ENCODE measurements at places on chromosomes 11 and 22. TPM values are rescaled to one million over a fixed set of nuclear protein-coding genes. Genes with fewer than 3 reads are reported as not detected.

The PSMC3 gene
- total RNA-seq = 239 TPM

DNA sequence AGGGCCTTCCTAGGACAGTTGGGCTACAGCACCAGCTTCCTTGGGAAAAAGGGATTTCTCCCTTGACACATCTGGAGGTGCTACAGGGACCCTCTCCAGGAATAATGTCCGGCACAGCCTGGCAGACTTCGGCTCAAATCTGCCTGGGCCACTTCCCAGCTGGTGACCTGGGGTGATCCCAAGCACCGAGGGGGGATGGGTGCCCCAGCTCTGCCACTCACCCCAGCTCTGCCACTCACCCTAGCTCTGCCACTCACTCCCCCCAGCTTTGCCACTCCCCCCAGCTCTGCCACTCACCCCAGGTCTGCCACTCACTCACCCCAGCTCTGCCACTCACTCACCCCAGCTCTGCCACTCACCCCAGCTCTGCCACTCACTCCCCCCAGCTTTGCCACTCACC lies 9.9 kb downstream of the OSBPL5 start:
- DNase-seq = no peak

The RAPSN gene
- not detected for total RNA-seq

The SCGB1D1 gene
- not detected for total RNA-seq

The TNRC6B gene
- total RNA-seq = 11.1 TPM

- DNase-seq = no peak
Measured at GRCh38 chr11:27129686-27130085, 89.1 kb downstream of the BBOX1 start.

DNA sequence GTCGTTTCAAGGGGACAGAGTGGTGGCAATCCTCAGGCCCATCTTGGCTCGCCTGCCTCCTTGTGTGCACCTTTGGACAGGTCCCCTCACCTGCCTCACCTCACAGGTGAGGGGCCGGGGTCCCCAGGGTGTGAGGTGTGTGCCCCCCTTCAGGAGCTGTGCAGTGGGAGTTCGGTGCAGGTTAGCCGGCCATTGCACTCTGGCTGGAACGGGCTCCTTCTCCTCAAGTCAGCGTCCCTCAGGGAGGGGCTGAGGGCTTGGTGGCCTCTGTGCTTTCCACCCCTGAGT lies 269.1 kb downstream of the TBC1D22A start:
- no peak for DNase-seq

The KRTAP5-7 gene
- not detected for total RNA-seq

DNA sequence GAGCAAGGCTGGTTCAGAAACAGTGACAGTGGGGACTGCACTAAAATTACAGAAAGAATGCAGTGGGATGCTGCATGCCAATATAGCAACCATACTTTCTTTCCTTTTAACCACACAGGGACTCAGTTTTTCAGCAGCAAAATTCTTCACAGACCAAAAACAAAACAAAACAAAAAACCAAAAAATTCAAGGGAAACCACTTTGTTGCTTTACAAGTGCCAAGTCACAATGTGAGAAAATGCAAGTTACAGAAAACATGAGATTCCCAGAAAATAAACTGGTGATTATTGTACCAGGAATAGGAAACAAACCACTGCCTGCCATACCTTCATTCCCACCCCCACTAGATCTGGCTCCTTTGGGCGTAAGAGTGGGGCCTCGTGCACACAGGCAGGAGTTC lies 52.6 kb downstream of the TENM4 start:
- DNase-seq = no peak

DNA sequence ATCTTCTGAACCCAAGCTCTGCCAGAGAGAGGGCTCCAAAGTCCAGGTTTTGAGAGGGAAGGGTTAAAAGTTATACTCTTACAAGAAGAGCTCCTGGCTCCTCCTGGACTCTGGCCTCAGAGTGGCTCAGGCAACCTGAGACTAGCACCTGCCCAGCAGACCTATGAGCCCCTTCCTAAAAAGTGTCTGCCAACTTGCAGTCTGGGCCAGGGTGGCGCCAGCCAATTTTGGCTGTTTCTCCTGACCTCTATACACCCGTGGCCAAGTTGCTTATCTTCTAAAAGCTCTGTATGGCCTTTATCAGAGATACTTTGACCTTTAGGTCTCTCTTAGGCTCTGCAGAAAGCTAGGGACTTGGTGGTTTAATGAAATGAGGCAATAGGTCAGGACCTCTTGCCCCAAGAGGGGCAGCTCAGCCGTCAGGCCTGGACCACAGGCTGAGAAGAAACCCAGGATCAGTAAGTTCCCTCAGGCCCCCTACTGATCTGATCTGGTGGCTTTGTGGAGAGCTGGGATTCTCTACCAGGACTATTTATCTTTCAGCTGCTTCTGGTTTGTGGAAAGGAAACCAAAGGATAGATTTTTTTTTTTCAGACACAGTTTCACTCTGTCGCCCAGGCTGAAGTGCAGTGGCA lies 10.3 kb upstream of the UCP3 start:
- no peak for DNase-seq

The ISX gene
- not detected for total RNA-seq

DNA sequence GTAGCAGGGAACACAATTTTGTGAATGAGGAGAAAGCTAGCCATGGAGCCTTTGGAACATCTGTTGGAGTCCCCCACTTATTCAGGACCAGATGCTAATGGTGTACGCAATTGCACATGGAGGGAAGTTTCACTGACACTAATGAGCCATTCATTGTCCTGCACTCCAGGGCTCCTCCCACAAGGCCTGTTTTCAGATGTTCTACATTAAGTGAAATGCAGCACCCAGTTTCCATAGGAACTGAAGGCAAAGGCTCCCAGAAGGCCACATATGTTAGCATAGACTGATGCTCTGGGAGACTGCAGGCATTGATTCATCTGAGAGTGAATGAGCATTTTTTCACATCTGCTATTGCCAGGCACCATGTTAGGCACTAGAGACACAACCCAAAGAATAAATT lies 399.5 kb downstream of the ETS1 start:
- DNase-seq = no peak

DNA sequence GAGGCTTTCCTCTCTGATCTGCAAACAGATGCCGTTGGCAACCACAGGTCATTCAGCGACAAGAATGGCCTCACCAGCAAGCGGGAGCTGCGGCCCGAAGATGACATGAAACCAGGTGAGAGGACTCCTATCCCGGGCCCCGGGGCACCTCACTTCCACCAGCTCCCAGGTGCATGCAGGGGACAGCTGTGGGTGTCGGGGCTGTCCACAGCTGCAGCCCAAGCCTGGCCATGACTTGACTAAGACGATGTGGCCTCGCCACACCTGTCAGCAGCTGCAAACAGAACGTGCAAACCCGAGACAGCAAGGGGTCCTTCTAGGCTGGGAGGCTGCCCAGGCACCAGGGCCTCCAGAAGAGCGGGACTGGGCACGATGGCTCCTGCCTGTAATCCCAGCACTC lies 3.6 kb downstream of the GAL start:
- DNase-seq = no peak

Data from G401 (cell line).